ENCODE measurements at places on chromosomes 3 and 15.

GRCh38 chr15:70576696-70577095 lies 186.7 kb downstream of the UACA start:
- no peak for DNase-seq

DNA sequence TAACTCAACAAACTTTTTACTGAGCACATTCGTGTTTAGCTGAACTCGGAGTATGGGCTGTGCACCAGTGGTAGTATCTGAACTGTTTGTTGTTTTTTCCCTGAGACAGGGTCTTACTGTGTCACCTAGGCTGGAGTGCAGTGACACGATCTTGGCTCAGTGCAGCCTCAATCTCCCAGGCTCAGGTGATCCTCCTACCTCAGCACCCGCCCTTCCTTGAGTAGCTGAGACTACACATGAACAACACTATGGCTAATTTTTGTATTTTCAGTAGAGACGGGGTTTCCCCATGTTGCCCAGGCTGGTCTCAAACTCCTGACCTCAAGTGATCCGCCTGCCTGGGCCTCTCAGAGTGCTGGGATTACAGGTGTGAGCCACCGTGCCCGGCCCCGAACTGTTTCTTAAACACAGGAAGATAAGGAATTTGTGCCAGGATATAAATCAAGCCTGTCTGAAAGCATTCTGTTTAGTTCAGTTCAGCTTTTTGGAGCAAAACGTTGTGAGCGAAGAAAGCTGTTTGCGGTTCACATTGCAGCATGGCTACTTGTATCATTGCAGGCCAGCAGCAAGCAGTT lies 40.4 kb upstream of the SKOR1 start:
- DNase-seq, result no peak

DNA sequence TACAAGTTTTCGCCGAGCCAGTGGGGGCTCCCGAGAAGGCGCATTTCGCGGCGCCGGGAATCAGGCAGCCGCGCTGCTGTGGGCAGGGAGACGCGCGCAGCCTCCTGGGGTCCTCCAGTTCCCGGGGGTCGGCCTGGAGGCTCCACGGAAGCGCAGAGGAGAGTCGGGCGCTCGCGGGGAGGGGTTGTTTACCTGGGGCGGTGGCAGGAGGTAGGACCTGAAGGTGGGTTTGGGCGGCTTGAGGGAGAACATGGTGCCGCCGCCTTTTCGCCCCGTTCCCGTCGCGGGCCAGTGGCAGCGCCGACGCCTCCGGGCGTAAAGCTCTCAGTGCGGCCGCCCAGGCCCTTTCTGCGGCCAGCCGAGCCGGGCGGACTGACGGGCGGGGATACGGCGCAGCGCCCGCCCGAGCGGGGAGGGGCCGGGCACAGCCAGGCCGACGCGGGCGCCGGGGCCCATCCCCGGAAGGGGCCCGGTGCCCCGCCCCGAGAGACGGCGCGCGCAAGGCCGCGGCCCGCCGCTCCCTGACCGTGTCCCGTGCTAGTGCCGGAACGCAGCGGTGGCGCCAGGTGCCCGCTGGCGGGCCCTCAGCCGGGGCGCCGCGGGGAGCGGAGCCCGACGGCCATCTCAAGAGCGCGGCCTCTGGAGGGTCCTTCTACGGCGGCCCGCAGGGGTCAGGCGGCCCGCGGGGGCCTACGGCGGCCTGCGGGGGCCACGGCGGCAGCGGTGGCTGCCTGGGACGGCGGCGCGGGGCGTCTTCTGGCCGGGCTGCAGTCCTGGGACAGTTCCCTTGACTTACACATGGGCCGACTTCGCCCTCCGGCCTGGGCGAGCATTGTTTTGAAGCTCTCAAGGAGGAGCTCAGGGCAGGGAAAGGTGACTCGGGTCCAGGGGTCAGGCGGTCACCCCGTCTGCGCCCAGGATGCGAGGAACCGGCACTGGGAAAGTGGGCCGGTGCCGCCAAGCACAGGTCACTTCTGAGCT lies at the start of gene MTMR10:
Gene MTMR10, minus strand, starts transcription at position 374 of the 981 bp plus-strand sequence. Its CDS starts 122 bp downstream, at position 252.
- DNase-seq, result peak; percentile 62

DNA sequence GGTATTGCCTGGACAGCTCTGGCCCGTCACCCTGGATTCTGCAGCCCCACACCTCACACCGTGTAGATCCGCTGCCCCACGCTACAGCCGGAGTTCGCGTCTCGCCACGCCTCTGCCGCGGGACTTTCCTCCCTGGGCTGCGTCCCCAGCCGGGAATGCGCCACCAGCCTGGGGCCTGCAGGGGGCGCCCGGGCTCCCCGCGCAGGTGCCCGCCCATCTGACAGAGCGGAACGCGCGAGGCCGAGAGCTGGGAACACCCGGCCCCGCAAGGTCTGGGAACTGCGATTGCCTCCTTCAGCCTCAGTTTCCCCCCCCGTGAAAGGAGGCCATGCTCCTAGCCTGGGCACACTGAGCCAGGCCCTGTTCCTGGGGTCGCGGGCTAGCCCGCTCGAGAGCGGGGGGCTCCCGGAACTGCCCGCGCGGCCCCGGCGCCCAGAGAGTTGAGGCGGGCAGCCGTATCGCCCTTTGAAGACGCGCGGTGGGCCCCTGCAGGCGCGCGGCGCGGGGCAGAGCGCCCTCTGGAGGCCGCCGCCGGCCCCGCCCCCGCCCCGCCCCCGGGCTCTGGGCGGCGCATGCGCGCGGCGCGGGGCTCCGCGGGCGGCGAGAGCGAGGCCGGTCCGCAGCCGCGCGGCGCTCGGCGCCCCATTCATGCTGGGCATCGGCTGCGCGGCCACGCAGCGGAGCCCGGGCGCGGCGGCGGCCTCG lies at the start of gene PLXNA1:
Gene PLXNA1, plus strand, starts transcription at position 645 of the 705 bp plus-strand sequence. CDS start 5,479 bp downstream, outside the sequence.
- DNase-seq, result peak; percentile 82

DNA sequence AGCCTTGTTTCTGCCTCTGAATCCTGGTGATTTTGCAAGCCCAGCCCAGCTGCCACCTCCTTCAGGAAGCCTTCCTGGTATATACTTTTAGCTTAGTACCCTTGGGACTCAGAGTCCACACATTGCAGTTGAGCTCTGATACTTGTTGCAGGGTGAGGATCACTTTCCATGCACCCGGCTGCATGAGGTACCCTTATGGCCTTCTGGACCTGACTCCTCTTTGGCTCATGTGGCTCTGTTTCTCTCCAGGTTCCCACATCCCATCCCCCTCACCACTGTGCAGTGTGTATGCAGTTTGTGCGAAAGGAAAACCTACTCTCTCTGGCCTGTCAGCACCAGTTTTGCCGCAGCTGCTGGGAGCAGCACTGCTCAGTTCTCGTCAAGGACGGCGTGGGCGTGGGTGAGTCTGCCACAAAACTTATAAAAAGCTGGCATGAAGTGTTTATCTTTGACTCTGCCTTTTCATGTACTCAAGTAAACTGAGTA lies 23.1 kb upstream of the P4HTM start:
- DNase-seq, result no peak

GRCh38 chr3:195911946-195912270 lies 3.6 kb upstream of the TNK2 start:
- no peak for DNase-seq

DNA sequence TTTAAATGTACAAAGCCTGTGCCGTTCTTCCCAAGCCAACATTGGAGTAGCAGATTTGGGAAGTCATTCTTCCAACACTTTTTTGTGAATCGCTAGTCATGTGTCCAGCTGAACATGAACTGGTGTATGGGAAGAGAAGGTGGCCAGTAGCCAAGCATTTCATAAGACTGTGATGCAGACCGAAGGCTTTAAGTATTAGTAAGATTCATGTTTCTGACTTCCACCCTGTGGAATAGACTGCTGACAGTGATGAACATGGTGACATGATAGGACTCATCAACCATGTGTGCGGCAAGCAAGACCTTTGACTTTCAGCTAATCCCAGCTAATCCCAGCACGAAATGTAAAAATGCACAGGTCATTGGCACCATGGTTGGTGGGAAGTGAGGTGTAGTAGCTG lies 48.3 kb upstream of the THSD4 start:
- DNase-seq, result no peak

All from activated CD4-positive, alpha-beta T cell treated with anti-CD3 and anti-CD28 coated beads for 1 hour (primary cell).